ENCODE measurements at places on chromosomes 2 and 18.

- DNase-seq, result no peak
These were observed 12.3 kb downstream of the FBLN7 start for GRCh38 chr2:112150447-112150846.

DNA sequence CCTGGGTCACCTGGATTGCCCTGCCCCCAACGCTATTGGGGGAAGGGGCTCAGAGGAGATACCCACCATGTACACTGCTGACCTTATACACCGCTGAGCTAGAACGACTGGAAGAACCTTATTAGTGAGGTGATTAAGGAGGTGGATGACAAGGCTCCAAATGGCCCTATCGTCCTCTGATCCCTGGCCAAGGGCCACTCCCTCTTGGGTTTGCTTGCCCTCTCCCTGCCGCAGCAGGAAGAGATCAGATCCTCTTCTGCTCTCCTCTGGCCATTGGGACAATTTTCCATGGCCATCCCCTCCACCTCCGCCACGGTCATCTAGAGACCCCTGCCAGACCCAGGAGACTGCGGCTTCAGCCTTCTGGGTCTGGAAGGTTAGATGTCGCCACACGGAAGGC is 1.2 kb downstream of the ZNF514 start:
- DNase-seq, result no peak

DNA sequence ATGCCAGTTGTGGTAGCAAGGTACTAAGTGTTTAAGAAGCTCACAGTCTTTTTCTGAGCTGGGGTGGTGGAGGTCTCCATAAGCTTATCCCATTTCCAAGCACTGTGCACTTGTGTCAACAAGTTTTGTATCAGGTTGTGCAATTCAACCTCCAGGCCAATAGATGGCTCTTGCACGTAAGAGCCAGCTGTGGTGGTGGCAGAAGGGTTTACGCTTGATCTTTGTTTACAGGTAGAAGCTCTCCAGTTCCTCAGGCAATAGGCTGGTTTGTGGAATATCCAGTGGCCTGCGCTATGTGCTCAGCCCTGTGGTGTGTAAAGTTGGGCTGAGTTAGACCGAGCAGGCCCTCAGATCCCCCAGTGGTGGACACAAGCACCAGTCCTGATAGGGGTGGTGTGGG is 89.7 kb upstream of the CNTNAP5 start:
- DNase-seq, result no peak

DNA sequence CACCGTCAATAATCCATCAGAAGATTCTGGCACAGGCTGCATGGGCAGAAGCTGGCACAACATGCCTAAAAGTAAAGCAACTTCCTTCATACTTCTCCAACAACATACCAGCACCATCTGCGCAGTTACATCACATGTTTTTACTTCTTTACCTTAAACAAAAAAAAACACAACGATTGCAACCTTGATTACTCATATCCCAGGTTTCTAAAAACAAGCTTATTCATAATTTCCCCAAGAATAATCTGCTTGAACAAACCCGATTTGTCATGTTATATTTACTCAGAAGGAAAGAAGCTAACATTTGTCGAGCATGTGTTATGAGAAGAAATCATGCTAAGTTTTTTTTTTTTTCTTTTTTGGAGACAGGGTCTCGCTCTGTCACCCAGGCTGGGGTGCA is 54.7 kb downstream of the THADA start:
- no peak for DNase-seq

- DNase-seq, result no peak
These were observed 34.2 kb upstream of the NR4A2 start for GRCh38 chr2:156366753-156367152.

GRCh38 chr2:50875561-50875960 is 156.4 kb downstream of the NRXN1 start:
- DNase-seq, result no peak

DNA sequence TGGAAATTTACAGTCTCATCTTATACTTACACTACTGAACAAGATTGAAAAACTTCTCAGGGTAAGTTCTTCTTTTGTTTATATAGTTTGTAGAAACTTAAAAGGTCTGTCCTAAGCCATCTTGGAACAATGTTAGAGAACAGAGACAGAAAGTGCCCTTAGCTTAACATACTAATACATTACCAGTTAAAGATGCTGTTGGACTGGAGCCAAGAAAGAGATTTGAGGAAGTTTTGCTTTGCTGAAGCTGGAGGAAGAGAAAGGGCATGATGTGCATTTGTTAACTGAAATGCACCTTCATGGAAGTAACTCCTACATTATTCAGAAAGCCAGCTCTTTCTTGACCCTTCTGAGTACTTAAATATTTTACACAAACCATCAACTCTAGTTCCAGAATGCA is 66.5 kb upstream of the TNFRSF11A start:
- no peak for DNase-seq

DNA sequence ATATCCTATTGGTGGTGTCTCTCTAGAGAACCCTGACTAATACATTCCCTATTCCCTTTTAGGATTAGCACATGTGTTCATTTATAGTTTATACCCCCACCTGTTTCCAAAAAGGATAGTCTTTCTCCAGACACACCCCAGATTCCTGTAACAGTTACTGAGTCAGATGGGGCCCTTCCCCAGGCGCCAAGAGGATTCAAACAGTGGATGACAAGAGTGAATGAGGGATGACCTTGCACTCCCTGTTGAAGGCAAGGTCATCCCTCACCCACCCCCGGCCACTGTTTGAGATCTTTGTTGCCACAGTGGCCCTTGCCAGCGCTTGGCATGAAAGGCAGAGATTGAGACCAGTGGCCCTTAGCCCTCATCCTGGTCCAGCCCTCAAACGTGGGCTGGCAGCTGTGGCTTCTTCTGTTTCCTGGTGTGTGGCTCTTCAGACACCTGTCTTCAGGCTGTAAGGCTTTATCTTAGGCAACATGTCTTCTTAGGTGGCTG is 15.3 kb upstream of the REEP1 start:
- DNase-seq, result no peak
